Left ventricle myocardium inferior (tissue), 1 donor: ENCODE measurements at places on chromosomes 2 and 18.

DNA sequence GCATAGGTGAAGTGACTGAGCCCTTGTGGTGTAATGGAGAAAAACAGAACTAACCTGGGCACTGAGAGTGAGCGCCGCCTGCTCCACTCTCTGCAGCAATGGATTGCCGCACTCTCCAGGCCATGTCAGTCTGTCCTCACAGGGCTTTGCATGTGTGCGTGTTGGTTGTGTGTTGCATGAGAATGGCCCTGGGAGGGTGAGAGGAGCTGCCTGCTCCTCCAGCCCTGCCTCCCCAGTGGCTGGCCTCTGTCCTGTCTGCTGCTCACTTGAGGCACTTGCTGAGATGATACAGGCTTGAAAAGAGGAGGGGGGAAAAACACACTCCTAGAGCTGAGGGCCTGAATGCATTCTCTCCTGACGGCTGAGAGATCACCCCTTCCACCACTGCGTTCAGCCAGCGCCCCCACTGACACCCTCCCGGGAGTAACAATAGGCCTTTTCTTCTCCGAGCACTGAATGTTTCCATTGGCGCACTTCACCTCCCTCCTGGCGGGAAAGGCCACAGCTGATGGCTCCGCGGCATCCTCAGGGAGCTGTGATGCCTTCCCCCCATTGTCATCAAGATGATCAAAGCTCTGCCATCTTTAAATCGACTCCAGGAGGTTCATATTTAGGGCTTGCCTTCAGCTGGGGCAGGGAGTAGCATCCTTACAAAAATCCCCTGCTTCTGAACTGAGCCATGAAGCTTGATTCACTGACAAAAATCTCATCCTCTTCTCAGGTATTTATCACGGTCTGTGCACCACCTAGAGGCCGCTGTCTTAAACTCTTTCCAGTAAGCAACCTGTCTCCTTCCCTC lies 49.9 kb upstream of the DAPL1 start:
- DNase-seq = peak; percentile 24

DNA sequence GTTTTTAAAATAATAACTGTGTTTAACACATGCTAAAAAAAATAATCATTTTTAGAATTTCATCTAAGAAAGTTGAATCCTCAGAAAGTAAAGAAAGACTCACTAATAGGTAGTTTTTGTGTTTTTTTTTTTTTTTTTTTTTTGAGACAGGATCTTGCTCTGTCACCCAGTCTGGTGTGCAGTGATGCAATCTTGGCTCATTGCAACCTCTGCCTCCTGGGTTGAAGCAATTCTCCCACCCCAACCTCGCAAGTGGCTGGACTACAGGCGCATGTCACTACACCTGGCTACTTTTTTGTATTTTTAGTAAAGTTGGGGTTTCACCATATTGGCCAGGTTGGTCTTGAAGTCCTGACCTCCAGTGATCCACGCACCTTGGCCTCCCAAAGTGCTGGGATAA lies 7.1 kb downstream of the CKAP2L start:
- no peak for DNase-seq

GRCh38 chr2:64780041-64780440 lies 126.3 kb upstream of the SERTAD2 start:
- no peak for DNase-seq

GRCh38 chr2:3248754-3249475 lies 128.7 kb downstream of the EIPR1 start:
- no peak for DNase-seq

DNA sequence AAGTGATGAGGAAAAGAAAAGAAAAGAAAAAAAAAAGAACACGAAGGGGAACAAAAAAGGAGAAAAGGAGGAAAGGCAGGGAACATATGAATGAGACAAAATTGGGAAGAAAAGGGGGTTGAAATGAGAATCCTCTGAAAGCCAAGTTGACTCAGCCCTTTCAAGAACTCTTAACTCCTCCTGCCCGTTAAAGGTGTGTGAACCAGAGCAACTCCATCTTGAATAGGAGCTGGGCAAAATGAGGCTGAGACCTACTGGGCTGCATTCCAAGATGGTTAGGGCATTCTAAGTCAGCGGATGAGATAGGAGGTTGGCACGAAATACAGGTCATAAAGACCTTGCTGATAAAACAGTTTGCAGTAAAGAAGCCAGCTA lies 4.0 kb upstream of the POLE4 start:
- DNase-seq = no peak

DNA sequence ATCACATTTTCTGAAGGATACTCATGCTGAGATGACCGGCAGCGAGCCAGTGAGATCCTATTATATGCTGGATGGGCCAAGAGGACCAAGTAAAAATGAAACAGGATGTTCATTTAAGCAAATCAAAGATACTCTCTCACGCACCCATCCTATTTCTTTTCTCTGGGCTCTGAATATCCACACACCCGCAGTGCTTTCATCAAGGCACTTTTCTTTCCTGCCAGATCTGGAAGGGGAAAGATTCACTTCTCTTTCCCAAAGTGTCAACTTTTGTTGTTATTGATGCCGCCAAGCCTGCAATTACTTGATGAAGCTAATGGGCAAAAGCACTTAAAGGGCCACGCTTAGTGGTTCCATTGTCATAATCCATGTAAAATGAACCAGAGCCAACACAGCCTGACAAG lies 191.9 kb upstream of the CHAC2 start:
- DNase-seq = peak; percentile 25
